ENCODE measurements at places on chromosomes 2 and 18. TPM values are rescaled to one million over a fixed set of nuclear protein-coding genes. Genes with fewer than 3 reads are reported as not detected.
A peak's percentile ranks its signal among the peaks of the same experiment; 100 is the strongest.

- DNase-seq, result no peak
Observed at GRCh38 chr2:857081-857480, 93.6 kb upstream of the SNTG2 start.

- no peak for DNase-seq
Observed at GRCh38 chr18:69936191-69936558, 11.5 kb downstream of the CD226 start.

GRCh38 chr18:70046207-70046606 is 98.5 kb upstream of the CD226 start:
- DNase-seq, result no peak

DNA sequence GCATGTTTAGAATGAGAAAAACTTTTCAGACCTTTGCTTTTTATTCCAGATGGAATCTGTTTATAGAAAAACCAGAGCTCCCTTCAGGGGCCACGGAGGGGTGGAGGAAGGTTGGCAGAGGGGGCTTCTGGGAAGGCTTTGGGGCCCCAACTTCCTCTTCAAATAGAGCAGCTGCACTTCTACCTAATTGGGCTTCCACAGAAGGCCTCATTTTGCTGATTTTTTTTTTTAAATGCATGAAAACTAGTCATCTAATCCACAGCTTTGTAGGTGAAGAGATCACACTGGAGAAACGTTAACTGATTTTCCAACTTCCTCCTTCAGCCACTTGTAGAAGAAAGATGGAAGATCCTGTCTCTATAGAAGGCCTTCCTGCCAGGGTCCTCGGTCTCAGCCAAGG is 181.8 kb downstream of the BCL11A start:
- DNase-seq, result no peak

GRCh38 chr2:176068419-176068832 is 15.3 kb downstream of the EVX2 start:
- DNase-seq, result no peak

GRCh38 chr2:120310136-120310535 is 35.8 kb upstream of the INHBB start:
- DNase-seq, result no peak

DNA sequence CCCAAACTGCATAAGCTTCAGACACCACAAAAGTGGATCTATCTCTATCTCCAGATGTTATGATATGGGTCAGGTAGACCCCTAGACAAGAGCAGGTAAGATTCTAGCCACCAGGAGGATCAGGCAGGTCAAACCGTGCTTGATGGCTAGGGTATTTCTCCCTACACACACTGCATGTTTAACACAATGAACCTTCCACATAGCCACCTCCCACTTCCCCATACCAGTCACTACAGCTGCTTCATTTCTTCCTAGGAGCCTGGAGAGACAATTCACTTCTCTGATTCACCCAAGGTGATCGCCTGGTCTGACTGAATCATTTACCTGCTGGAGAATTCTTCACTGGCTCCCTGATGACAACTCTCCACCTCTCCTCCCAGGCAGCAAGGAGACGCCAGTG is 66.0 kb upstream of the MYCN start:
- no peak for DNase-seq

DNA sequence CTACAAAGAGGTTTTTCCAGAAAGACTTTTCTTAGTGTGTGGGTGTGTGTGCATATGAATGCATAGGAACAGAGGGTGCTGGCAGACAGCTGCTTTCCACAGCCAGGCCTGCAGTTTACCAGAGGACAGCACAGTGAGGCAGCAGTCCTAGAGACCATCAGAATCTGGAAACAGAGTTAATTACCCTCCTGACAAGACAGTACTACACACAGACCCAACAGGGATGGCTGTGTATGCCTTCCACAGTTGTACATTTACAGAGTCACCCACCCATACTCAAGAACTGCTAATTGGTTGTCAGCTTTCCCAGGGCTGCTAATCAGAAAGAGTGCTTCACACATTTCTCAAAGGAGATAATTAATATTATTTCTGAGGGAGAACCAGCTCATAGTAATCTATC is 104.7 kb downstream of the FEZ2 start:
- DNase-seq, result no peak

DNA sequence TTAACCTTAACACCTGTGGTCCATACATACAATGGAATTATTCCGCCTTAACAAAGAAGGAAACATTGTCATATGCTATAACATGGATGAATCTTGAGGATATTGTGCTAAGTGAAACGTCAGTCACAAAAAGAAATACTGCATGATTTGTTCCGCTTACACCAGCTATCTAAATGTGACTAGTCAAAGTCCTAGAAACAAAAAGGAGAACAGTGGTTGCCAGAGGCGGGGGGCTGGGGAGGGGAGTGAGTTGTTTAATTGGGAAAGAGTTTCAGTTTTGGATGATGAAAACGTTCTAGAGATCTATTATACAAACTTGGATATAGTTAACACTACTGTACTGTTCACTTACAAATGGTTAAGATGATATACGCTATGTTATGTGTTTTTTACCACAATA is 72.0 kb downstream of the SPRED2 start:
- DNase-seq, result no peak

DNA sequence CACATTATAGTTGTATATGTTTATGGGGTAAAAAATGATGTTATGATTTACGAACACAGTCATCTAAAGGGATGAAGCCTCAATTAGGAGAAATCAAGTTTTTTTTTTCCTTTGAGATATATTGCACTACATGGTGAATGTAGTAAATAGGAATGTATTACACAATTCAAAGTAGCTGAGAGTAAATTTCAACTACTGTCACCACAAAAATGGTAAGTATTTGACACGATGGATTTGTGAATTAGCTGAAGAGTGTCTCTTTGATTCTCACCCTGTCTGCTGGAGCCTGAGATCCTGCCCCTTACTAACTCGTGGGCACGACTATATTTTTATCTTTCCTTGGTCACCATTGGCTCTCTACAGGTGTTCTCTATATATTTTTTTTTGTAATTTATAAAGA is 540.4 kb upstream of the DSEL start:
- no peak for DNase-seq

- peak; percentile 53 for DNase-seq
Observed at GRCh38 chr2:174176898-174177297, 71.4 kb downstream of the OLA1 start.

GRCh38 chr2:74507926-74508520 is 528 bp upstream of the PCGF1 start:
- DNase-seq, result peak; percentile 90

DNA sequence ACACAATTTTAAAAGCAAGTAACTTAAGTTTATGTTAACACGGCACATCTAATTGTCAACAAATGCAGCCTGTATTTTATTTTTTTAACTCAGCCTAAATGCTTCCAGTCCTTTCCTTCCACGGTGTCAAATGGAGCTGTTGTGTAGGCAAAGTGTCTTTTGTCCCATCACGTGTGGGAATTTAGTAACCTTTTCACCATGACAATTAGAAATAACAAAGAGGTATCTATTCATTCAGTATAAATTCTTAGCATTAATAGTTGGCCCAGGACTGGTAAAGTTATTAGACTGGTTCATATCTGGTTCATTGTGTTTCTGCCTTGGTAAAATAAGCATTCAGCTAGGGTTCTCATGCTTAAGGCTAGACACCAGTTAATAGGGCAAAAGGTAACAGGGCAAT is 47.9 kb downstream of the FRZB start:
- no peak for DNase-seq

DNA sequence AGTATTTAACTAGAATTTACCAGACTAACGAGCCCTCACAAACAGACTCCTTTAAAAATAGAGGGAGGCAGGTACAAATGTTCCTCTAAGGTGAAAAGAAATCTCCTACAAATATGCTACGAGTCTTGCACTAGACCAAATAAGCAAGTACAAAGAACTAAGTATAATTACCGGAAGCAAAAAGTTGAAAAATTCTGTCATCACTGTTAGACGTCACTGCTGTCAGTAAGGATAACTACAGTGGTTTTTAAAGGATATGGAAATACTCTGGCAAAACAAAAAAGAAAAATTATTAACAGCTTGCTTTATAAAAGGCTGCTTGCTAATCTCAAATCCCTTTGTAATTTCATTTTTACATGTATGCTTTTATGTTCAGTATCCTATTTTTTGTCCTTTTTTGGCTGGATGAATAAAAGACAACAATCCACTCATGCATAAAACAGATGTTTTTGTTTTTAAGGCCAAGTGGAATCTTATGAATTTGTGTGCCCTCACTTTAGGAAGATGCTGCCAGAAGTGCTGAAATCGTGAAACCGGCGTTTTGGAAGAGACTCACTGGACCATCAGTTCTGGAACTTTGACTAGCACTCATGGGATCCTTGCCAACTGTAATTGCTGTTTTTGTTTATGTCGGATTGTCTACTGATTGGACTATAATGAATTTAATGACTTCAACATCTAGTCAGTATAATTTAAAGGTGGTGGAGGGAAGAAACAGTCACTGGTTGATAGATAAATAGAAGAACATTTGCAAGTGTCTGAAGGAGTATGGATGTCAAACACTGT is 6.7 kb downstream of the ZNF521 start:
- no peak for DNase-seq

DNA sequence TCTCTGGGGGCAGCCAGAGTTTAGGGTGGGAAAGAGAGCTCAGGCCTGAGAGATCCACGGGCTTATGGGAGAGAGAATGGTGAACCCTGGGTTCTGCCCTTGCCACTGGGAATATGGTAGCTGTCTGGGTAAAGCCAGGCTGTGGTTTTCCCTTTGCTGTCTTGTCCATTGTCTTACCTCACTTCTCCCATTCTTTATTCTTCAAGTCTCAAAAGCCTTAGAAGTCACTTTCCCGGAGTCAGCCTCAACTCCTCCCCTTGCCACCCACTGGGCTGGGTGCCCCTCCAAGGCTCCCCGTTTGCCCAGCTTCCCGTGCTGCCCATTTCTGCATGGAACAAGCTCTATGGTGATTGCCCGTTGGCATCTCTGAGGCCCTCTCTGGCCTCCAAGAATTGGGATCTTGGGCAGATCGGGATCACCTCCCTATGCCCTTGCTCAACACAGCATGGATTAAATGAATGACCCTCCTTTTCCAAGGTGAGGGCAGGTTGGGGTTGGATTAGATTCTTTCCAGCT is 228.2 kb downstream of the HAUS1 start:
- peak; percentile 80 for DNase-seq

- DNase-seq, result no peak
Observed at GRCh38 chr2:10326151-10326616, 23.5 kb downstream of the HPCAL1 start.

- peak; percentile 96 for DNase-seq
Observed at GRCh38 chr2:230408244-230408842, 7.7 kb upstream of the SP100 start.

DNA sequence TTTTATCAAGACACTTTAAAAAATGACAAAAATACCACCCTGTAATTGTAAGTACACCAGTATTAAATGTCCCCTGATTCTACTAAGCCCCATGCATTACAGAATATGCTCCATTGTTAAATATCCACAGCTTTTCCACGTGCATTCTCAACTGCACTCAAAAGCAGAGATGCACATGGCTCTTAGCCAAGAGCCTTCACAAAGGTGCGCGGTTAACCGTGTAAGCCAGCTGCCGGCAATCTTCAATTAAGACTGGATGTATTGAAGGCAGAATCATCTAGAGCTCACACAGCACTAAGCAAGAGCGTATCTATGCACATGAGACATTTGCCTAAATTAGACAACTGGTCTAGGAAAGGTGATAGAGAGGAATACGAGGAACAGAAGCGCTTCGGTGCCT is 278.3 kb downstream of the NAPG start:
- DNase-seq, result no peak

DNA sequence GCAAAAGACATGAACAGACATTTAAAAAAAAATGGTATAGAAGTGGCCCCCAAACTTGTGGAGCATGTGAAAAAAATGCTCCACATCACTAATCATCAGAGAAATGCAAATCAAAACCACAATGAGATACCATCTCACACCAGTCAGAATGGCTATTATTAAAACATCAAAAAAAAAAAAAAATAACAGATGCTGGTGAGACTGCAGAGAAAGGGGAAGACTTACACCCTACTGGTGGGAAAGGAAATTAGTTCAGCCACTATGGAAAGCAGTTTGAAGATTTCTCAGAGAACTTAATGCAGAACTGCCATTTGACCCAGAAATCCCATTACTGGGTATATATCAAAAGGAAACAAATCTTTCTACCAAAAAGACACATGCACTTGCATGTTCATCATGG is 164.8 kb downstream of the RIT2 start:
- no peak for DNase-seq

DNA sequence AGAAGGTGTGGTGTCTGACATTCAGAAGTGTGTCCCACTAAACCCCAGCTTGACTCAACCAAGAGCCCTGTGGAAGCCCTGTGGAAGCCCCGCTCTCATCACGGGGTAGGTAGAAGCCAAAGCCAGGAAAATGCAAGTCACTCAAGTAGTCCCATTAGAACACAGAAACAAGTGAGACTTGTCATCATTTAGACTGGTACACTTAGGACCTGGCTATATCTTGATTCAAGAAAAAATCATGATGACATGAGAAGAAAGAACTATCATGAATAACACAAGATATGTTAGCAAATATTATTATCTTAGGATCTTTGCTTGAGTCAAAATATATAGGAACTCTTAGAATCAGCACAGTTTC is 28.2 kb upstream of the SULT1C4 start:
- no peak for DNase-seq

- peak; percentile 63 for DNase-seq
Observed at GRCh38 chr2:128169497-128169896, 78.5 kb downstream of the UGGT1 start.

GRCh38 chr18:78722386-78722785 is 257.2 kb upstream of the SALL3 start:
- DNase-seq, result no peak

- DNase-seq, result no peak
Observed at GRCh38 chr2:171365778-171366177, 68.0 kb downstream of the METTL8 start.

- DNase-seq, result peak; percentile 87
Observed at GRCh38 chr2:238240757-238241711, 1.2 kb upstream of the HES6 start.

CFC1 gene
- total RNA-seq, result not detected

RBM44 gene
- total RNA-seq, result 0.72 TPM

ACOXL gene
- total RNA-seq, result not detected

CNTNAP5 gene
- not detected for total RNA-seq

Measured in osteoblast (primary cell).